ENCODE measurements at places on chromosomes 1 and 21. TPM values are rescaled to one million over a fixed set of nuclear protein-coding genes. Genes with fewer than 3 reads are reported as not detected.

Gene OR2M3
- total RNA-seq, result not detected

Gene GLUL
- 55.2 TPM for total RNA-seq

Gene ERRFI1
- total RNA-seq, result 299 TPM

Gene SIK1
- total RNA-seq, result 32.3 TPM

Gene TNFRSF4
- 0.62 TPM for total RNA-seq

Gene SERPINC1
- total RNA-seq, result 0.64 TPM
